CD4-positive, alpha-beta T cell treated with Interleukin-2 at 100 ng/mL for 4 hours (primary cell): ENCODE measurements at places on chromosomes 6 and 20.
A peak's percentile ranks its signal among the peaks of the same experiment; 100 is the strongest.

- no peak for DNase-seq
Measured at GRCh38 chr20:10812759-10813327, 139.0 kb upstream of the JAG1 start.

GRCh38 chr6:35611240-35611639 is 77.5 kb downstream of the FKBP5 start:
- peak; percentile 71 for DNase-seq

DNA sequence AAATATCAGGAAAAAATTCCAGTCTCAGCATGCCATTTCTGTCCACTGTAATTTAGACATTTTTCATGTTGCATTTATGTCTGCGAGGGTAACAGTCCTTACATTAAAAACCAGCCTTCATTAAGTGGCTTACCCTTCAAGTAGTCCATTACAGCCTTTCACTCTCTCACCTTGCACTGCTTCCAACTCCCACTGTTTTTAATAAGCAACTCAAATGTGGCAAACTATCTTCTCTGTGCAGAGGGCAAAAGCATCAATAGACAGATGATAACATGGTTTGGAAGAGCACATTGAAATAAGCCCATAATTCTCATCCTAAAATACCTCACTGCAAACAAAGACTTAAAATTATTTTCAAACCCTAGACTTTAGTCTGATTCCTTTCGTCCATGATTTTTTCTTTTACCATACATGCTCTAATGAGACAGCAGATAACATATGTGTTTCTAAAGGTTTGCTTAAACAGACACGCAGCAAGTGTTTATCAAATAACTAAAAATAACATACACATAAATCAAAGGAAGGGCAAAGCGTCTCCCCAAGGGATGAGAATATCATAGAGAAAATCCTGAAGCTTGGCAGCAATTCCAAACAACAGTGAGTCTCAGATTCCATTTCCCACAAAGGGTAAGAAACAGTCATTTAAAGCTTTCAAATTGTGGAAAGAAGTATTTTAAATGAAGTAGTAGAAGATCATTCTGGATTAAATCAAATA is 130.4 kb downstream of the PTPRK start:
- DNase-seq = no peak

- no peak for DNase-seq
Measured at GRCh38 chr20:57769756-57770155, 59.9 kb upstream of the PMEPA1 start.

GRCh38 chr6:25793970-25794369 is 37.9 kb downstream of the SLC17A1 start:
- no peak for DNase-seq

GRCh38 chr6:51300510-51300909 is 481.8 kb downstream of the TFAP2B start:
- no peak for DNase-seq

DNA sequence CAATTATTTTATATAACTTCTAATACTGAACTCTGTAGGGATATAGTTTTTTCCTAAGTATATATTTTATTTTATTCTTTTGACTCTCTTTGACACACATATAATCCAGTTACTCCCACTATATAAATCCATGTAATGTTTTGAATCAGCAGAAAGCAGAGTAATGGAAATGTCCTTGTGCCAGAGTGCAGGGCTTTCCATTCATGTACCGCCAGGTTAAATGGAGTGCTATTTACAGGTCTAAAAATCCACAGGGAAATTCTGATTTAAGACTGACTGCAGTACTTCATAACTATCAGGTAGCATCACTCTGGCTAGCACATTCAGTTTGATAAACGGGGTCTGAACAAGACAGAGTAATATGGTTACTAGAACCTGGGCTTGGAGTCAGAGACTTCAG is 626.8 kb downstream of the COL12A1 start:
- no peak for DNase-seq
